SJSA1 (cell line): ENCODE measurements at places on chromosomes 12 and 14. TPM values are rescaled to one million over a fixed set of nuclear protein-coding genes. Genes with fewer than 3 reads are reported as not detected.

DNA sequence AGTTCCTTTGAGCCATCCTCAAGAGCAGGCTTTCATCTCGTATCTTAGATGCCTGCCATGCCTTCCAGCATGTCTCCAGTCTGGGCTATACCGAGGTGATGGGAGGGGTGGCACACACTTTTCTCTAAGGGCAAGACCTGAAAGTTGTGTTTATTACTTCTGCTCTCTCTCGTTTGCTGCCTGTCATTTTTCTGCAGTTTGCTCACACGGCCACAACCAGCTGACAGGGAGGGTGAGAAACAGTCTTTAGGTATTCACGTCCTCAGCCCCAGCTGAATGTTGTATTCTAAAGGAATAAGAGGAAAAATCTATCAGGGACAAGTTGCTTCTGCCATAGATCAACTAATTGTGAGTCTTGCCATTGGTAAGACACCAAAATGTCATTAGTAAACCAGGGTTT lies 88.0 kb downstream of the TMTC2 start:
- no peaks in the 10 kb centered on the region for H3K27me3 ChIP-seq
- H3K36me3 ChIP-seq = no peaks in the 10 kb centered on the region

- no peaks in the 10 kb centered on the region for H3K27me3 ChIP-seq
- no peak for DNase-seq
Measured at GRCh38 chr14:69320581-69321365, 60.8 kb downstream of the GALNT16 start.

EP400 gene
- total RNA-seq = 9.7 and 10.3 TPM in 2 replicates

DNA sequence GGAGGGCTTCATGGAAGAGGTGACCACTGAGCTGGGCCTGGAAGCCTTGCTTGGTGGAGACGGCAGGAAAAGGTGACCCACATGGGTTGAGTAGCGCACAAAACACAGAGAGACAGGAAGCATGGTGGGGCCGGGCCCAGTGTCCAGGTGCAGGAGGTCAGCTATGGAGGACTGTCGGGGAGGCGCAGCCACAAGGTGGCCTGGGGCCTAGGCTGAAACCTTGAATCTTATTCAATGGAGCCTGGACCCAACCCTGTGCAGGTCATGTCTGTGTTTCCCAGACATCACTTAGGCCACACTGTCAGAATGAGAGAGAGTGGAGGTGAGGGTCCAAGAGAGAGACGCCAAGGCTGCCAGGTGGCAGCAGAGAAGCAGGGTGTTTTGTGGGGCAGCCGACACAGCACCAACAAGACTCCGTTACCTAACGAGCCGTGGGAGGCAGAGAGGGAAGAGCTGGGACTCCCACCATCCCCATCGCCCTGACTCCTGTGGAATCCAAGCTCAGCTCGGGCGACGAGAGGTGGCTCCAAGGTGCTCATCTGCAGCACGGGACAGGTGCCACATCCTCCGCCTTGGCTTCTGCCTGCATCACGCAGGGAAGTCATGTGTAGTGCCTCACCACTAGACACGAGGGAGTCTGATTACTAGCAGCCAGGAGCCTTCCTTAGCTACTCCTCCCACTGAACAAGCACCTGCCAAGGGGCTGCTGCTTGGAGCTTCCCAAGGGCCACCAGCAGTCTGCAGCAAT lies 38.7 kb downstream of the DEGS2 start:
- H3K4me3 ChIP-seq = no peak overlapping the region
- H3K4me1 ChIP-seq = no peaks in the 10 kb centered on the region
- no peak overlapping the region for H3K27ac ChIP-seq
- H3K36me3 ChIP-seq = no peaks in the 10 kb centered on the region
- H3K27me3 ChIP-seq = no peaks in the 10 kb centered on the region

TUNAR gene
- not detected in 2 replicates for total RNA-seq

DCN gene
- total RNA-seq = 37.2 and 71.4 TPM in 2 replicates

DNA sequence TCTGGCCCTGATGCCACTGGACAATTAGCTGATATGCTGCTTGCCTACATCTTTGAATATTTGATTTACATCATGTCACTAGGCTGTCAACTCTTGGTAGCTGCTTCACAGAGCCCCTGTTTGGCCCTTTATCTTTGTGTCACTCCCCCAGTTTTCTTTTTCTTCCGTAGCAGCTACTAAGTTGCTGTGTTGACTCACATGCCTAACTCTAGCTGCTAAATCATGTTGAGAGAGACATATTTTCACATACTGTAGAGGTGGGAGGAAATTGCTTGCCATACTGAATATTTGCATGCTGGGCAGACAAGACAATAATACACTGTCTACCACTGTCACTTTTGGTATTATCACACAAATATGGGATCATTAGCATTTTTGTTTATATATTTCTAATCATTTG lies 147.1 kb upstream of the NOVA1 start:
- no peak overlapping the region for H3K27ac ChIP-seq
- no peaks in the 10 kb centered on the region for H3K27me3 ChIP-seq
- H3K4me1 ChIP-seq = no peaks in the 10 kb centered on the region
- DNase-seq = no peak
- no peak overlapping the region for H3K4me3 ChIP-seq
- no peaks in the 10 kb centered on the region for H3K36me3 ChIP-seq

DNA sequence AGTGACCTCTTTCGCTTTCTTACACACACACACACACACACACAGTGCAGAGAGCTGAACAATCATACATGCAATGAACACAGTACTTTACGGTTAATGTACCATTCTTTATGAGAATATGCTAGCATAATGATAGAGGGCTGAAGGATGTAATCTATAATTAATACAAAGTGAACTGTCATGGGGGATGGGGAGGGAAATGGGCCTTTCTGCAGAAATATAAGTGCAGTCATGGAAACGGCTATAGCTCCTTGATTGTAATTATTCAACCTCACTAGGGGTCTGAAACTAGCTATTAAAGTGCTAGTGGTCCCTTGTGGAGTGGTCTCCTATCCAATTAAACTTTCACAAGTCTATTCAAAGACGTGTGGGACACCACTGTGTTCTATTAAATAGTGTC lies 443.2 kb upstream of the FOXG1 start:
- H3K27ac ChIP-seq = no peak overlapping the region
- no peaks in the 10 kb centered on the region for H3K27me3 ChIP-seq
- H3K4me1 ChIP-seq = no peaks in the 10 kb centered on the region
- DNase-seq = no peak

IKZF4 gene
- total RNA-seq = 0.34 and 1.1 TPM in 2 replicates

DNA sequence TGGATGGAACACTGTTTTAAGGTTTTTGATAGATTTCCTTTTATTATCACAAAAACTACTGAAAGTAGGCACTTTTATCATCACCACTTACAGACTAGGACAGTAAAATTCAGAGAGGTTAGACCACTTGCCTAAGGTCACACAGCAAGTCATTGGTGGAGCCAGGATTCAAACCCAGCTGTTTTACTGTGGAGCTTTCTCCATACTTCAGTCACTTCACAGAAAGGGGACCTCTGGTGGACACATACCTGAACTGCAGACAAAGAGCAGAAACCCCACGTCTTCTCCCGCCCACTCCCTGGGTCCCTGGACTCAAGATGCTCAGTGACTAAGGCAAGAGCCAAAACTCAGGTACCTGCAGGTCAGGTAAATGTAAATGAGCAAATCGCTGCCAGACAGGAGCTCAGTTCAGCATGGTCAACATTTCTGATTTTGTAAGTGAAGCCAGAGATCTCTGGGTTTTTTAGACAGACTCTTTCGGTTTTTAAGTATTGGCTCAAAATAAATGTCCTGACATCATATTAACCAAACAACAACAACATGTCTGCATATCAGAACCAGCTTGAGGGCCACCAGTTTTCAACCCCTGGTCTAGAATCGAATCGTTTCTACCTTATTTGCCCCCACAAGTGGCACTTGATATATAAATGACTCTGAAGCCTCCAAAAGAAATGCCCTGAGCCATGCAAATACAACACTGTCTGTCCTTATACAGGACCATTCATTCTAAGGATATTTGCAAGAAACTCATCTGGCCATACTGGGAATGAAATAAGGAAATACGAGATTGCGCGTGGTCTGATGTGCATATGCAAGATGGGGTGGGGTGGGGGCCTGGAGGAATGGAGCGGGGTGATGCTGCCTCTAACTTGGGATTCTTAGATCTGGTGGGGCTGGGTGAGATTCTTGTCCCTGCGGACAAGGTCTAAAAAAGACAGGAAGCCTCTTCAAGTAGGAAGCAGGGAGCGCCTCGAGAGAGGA lies 110.9 kb downstream of the KSR2 start:
- peak; percentile 23 for DNase-seq
- peaks cover 8% of the 10 kb centered on the region; the same call in 1 of the 2 replicates for H3K4me1 ChIP-seq
- no peaks in the 10 kb centered on the region for H3K27me3 ChIP-seq
- no peak overlapping the region for H3K4me3 ChIP-seq
- H3K27ac ChIP-seq = no peak overlapping the region

DNA sequence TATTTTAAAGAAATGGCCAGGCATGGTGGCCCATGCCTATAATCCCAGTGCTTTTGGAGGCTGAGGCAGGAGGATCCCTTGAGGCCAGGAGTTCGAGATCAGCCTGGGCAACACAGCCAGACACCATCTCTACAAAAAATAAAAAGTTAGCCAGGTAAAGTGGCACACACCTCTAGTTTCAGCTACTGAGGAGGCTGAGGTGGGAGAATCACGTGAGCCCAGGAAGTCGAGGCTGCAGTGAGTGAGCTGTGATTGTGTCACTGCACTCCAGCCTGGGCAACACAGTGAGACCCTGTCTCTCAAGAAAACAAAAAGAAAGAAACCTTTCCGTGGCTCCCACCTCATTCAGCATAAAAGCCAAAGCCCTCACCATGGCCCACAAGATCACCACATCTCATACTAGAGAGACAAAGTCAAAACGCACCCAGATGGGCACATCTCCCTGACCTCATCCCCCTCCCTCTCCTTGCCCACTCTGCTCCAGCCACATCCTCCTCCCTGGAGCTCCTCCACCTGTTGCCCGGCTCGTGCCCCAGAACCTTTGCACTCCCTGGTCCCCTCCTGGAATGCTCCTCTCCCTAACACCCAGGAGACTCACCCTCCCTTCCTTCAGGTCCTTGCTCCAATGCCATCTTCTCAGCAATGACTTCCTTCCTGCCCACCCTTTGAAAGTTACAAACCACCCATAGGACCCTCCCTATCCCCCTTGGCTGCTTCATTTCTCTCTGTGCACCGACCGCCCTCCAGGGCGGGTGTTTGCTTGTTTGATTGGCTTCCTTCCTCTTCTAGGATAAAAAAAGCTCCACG lies 4.8 kb upstream of the SCARB1 start:
- H3K27me3 ChIP-seq = no peaks in the 10 kb centered on the region
- no peak overlapping the region for H3K4me3 ChIP-seq
- peaks cover 14% of the 10 kb centered on the region for H3K4me1 ChIP-seq
- DNase-seq = no peak
- H3K36me3 ChIP-seq = no peaks in the 10 kb centered on the region
